ENCODE measurements at places on chromosomes 6 and 20.

- no peak for DNase-seq
Observed at GRCh38 chr6:2733736-2734480, 16.8 kb downstream of the MYLK4 start.

DNA sequence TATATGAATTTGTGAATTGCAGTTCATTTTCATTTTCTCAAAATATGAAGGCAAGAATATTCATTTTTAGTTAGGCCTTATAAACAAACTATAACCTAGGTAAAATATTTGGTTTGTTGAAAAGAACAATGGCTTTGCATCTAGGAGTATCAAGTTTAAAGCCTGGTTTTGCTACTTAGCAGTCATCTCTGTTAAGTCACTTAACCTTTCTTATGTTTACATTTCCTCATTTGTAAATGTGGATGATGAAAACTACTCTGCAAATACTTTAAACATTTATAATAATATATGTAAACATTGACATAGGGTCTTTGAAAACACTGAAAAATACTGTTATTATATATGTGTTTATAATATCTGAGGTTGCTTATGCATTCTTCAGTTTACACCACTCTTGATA is 135.5 kb downstream of the CENPW start:
- no peak for DNase-seq

DNA sequence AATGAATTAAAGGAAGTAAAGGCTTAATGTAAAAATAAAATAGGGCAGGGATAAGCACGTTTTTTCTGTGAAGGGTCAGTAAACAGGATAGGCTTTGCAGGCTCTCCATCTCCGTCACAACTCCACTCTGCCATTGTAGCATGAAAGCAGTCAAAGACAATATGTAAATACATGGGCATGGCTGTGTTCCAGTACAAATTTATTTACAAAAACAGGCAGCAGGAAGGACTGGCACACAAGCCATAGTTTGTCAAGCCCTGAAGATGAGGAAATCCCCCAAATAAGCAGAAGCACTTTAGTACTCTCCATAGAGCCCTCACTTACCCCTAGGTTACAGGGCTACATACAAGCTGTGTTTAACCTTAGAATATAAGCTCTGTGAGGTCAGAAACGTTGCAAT is 8.9 kb upstream of the FBXO9 start:
- DNase-seq, result no peak

DNA sequence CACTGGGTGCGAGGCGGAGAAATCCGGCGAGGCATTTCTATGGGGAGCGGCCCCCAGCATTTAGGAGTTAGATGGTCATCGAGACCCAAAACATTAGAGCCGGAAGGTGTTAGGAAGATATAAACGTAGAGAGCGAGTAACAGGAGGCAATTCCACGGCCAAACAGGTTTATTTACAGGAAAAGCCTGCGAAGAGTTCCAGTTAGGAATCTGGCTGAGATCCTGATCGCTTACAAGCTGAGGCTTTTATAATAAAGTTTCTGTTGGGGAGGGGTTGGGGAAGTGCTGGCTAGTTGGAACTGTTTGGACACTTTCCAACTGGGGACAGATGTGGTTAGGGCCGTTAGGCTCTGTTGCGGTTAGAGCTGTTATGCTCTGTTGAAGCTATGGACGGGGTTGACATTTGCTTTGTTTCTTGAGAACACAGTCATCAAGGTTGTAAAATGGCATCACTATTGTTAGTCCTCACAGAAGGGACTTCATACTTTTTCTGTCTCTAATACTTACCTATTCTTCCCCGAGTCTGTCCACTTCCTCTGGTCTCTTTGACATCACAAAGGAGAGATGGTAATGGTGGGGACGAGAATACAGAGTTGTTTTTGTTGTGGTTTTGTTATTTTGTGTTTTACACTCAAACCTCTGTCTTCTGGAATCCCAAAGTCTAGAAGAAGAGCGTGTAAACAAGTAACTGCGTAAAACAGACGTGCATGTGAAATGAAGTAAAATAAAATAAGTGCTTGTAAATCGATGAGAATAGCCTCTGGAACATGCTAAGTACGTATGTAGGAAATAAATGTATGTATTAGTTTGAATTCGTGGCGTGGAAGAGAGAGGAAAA is 554 bp upstream of the ZSCAN31 start:
- no peak for DNase-seq

DNA sequence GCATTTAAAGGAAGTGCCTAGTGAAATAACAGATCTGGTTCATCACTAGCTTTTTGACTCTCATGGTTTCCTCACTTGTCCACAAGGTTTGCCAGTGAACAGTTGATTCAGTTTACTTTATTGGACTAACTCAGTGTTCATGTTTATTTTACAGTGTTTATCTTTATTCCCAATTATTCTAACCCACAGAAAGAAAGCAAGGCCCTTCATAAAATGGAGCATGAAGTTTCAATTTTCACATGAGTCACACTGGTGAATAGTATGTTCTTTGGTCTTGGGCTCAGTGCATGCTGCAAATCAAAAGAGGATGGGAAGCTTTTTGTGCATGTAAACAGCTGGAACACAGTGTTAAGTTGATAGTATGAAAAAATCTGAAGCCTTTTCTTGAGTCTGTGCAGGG is 217.6 kb upstream of the HDDC2 start:
- DNase-seq, result no peak

DNA sequence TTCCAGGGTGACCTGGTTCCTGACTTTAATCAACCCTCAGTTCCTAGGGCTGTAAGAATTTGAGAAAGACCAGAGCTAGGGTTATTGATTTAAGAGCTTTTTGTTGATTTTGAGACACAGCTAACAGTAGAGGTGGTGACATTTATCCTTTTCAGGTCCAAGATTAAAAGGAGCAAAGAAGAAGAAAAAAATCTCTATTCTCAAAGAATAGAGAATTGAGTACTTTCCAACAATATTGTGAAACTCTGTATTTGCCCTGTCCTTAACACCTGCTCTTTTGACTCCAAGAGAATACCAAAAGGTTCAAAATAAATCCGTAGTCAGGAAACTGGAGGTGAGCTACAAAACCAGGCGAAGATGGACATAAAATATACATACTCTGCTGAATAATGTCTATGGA is 7.3 kb downstream of the PAQR8 start:
- no peak for DNase-seq

- DNase-seq, result no peak
Observed at GRCh38 chr20:20353576-20353975, 14.3 kb upstream of the INSM1 start.

DNA sequence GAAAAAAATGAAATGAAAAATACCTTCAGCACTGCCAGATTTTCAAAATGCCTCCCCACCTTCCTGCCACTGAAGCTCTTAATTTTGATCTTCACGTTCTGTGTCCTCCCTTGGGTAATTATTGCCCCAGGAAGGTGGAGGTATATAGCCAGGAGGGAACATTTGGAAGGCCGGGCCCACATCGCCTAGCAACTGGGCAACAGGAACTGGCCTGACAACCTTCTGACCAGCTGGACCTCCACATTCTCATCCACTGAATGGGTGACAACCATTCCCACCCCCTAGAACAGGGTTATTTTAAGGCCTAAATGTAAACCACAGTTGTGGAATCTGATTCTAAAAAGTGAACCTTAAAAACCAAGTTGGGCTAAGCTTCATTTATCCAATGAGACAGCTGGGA is 3.2 kb downstream of the RRBP1 start:
- DNase-seq, result no peak

GRCh38 chr6:1615151-1615852 is 5.6 kb downstream of the FOXC1 start:
- no peak for DNase-seq

Data from activated CD8-positive, alpha-beta memory T cell treated with anti-CD3 and anti-CD28 coated beads for 1 hour (primary cell).